LoVo (cell line): ENCODE measurements at places on chromosomes 3 and 15.
A peak's percentile ranks its signal among the peaks of the same experiment; 100 is the strongest.

DNA sequence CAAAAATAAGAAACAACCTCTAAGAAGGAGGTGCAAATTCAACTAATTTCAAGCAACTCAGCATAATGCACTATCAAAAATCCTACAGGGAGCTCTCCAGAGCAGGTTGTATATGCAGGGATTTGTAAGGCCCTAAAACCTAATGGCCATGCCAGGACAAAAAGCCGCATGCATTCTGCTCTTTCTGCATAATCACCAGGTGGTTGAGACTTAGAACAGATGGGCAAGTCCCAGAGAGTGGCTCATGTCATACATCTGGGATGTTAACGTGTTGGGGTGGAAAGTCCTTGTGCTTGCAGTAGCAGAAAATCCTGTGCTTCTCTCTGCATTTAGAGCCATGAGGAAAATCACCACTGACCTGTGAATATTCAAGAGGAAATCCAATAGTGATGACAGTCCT is 1002.9 kb downstream of the AGBL1 start:
- no peak for DNase-seq

- DNase-seq, result no peak
These were observed 169.0 kb upstream of the NECTIN3 start for GRCh38 chr3:110902453-110903085.

GRCh38 chr3:8509961-8510360 is 8.3 kb downstream of the LMCD1 start:
- DNase-seq, result peak; percentile 41

DNA sequence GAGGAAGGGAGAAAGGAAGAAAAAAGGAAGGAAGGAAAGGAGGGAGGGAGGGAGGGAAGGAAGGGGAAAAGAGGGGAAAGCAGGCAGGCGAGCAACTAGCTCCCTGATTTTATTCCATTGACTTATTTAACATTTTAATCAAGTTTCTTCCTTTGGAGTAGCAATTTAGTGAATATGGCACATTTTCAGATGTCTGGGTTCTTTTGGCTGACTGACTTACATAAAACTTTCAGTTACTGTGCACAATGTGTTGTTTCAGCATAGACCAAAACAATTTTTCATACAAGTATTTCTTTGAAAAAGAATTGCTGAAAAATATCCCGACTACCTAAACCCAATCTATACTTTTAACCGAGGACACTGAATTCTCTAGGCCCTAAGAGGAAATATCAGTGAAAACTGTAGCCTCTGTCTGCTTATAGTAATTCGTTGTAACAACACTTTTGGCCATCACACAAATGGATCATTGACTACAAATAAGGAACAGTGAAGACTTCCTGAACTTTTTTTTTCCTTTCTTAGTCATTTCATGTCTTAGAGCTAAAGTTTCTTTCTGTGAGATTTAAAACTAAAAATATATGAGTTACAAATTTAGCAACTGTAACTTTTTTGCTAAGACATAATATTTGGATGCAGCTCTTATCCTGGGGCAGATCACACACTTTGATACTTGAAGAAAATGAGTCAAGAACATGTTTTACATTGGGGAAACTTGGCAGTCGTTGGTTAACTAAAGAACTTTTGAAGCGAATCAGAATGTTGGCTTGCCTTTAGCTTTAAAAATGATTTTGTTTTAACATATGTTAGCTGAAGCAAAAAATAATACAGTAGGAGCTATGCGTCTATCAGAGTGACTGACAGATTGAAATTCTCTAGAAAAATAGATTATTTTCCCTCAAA is 79.6 kb downstream of the SOX2 start:
- DNase-seq, result no peak

DNA sequence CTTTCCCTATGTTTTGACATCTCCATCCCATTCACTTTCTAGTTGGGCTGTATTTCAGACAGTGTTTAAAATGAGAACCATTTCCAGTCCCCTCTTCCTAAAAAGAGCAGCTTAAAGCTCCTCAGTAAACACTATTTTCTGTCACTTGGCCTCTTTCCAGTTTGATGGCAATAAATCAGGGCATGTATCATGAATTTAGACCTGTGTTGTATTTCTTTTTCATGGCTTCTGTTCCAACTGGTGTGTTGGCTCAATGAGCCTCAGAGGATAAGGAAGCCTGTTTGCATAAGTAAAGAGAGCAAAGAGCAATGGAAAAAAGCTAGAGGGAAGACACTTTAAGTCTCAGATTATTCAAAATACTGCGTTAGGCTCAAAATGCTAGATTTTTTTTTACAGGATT is 7.2 kb downstream of the CCDC80 start:
- no peak for DNase-seq

DNA sequence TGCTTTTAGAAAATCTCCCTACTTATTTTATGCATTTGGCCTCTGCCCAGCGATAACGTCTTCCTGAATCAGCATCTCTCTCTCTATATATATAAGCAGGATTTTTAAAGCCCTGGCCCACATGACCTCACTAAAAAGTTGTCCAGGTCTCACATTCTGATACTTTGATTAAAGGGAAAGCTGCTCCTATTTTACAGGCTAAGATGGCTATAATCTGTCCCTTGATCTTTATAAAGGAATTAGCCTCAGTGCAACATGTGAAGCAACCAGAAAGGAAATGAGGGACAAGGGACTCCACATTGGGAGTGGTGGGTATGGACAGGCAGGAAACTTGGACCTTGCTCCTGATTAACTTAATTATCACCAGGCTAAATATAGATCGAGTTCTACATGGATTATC is 25.6 kb upstream of the MUC13 start:
- DNase-seq, result no peak
